ENCODE measurements at places on chromosomes 11 and 22.

- no peak for DNase-seq
Measured at GRCh38 chr11:30585125-30585891, 845 bp downstream of the MPPED2 start.

GRCh38 chr11:124762105-124762623, at the start of gene ESAM:
Gene ESAM (minus strand): TSS chr11:124762290. CDS start chr11:124762154, 136 bp downstream.
- DNase-seq = peak; percentile 27

- no peak for DNase-seq
Measured at GRCh38 chr11:111819161-111819828, 52.1 kb downstream of the ALG9 start.

DNA sequence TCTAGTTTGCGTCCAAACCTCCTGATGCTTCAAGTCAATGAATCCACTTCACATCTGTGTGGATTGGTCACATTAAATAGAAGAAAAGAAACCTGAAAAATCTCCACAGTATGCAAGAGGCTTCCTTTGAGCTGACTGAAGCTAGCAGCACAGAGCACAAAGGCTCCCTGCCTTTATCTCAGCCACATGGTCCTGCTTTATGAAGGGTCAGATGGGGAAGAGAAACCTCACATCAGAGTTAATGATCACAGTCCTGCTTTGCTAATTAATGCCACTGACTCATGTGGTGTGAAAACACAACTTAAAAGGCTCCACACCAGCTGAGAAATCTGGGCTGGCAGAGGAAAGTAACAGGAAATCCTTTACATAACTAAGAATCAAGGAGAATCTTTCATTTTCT, 1291.0 kb downstream of the LRRC4C start:
- no peak for DNase-seq

Measured in SW 1271 (cell line).